T1000 (cell line): ENCODE measurements at places on chromosomes 6 and 20.

GRCh38 chr6:125392682-125393081, 90.9 kb upstream of the HDDC2 start:
- no peak for DNase-seq

GRCh38 chr6:35406711-35407485, 45.2 kb upstream of the FANCE start:
- DNase-seq = no peak

- DNase-seq = no peak
Observed at GRCh38 chr20:38168791-38169589, 3.9 kb upstream of the TGM2 start.

DNA sequence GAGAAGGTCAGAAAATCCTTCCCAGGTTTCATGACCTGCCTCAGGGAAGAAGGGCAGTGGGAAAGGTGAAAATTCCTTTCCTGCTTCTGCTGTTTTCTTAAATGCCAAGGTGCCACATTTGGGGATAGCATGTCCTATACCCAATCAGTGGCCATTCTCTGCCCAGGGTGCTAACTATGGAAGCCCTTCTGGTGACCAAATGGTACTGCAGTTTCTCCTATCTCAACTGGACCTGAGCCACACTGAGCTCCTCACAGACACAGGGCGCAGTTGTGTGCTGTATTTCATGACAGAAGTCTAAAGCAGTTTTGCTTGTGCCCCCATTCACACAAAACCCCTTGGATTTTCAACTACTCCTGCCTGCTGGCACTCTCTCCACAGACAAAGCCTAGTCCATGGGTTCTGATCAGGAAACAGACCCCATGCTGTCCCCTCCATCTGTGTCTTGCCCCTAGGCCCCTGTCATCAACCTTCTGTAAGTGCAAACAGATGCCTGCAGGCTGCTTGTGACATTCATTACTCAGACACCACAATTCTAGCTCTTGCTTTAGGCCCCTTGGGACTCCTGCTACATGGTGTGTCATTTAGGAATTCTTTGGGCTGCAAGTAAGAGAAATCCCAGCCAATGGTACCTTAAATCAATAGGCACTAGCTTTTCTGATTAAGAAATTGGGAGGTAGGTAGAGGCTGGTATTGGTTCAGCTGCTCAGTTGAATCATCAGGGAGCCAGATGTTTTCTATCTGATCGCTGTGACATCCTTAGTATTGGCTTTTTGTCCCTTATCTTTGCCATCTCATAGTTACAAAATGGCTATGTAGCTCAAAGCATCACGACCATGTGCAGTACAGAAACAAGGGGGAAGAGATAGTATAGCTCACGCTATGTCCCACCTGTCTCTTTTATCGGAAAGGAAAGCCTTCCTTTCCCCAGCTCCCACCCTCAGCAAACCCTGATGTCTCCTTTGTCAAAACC, 147.8 kb downstream of the CD83 start:
- no peak for DNase-seq

- DNase-seq = no peak
Observed at GRCh38 chr6:113315879-113316278, 541.3 kb upstream of the MARCKS start.

GRCh38 chr6:170244721-170245474, 46.0 kb downstream of the DLL1 start:
- DNase-seq = no peak
